Spinal cord (tissue), 10 donors: ENCODE measurements at places on chromosomes 2 and 18. TPM values are rescaled to one million over a fixed set of nuclear protein-coding genes. Genes with fewer than 3 reads are reported as not detected.

The STAT4 gene
- 2.5 TPM for total RNA-seq

DNA sequence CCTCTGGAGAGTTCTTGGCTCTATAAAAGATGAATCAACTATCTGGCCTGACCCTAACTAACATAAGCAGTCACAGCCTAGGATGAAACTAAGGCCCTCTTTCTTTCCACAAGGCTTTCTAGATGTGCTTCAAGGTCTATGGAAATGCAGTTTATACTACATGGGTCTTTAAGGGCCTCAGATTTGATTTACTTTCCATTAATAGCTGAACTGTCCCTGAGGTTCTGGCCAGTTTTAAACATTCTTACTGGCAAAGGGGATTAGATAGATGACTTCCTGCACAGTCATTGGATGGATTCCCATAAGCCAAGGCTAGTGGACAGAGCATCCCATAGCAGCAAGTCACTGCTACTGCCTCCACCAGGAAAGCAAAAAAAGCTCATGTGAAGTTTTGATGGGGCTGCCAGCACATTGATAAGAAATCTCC, 38.1 kb upstream of the LCLAT1 start:
- H3K36me3 ChIP-seq = no peaks in the 10 kb centered on the region
- no peak for DNase-seq
- no peak overlapping the region for H3K27ac ChIP-seq
- no peaks in the 10 kb centered on the region for H3K27me3 ChIP-seq
- peaks cover 15% of the 10 kb centered on the region for H3K4me1 ChIP-seq

The DYNAP gene
- not detected for total RNA-seq

The DTNA gene
- 90.4 TPM for total RNA-seq

GRCh38 chr2:68512966-68513365, 45.6 kb downstream of the APLF start:
- DNase-seq = no peak
- no peaks in the 10 kb centered on the region for H3K4me1 ChIP-seq
- H3K27ac ChIP-seq = no peak overlapping the region
- H3K36me3 ChIP-seq = no peaks in the 10 kb centered on the region

GRCh38 chr2:207956771-207957170, 68.6 kb downstream of the PLEKHM3 start:
- no peak for DNase-seq
- no peak overlapping the region for H3K27ac ChIP-seq
- H3K4me1 ChIP-seq = no peaks in the 10 kb centered on the region
- no peak overlapping the region for H3K4me3 ChIP-seq
- H3K27me3 ChIP-seq = no peaks in the 10 kb centered on the region

The SPDYA gene
- total RNA-seq = 1.5 TPM

GRCh38 chr2:46857871-46858701, 57.5 kb downstream of the MCFD2 start:
- H3K4me1 ChIP-seq = peaks cover 6% of the 10 kb centered on the region
- H3K4me3 ChIP-seq = no peak overlapping the region
- H3K27me3 ChIP-seq = peaks cover 2% of the 10 kb centered on the region
- no peak for DNase-seq
- no peaks in the 10 kb centered on the region for H3K36me3 ChIP-seq

DNA sequence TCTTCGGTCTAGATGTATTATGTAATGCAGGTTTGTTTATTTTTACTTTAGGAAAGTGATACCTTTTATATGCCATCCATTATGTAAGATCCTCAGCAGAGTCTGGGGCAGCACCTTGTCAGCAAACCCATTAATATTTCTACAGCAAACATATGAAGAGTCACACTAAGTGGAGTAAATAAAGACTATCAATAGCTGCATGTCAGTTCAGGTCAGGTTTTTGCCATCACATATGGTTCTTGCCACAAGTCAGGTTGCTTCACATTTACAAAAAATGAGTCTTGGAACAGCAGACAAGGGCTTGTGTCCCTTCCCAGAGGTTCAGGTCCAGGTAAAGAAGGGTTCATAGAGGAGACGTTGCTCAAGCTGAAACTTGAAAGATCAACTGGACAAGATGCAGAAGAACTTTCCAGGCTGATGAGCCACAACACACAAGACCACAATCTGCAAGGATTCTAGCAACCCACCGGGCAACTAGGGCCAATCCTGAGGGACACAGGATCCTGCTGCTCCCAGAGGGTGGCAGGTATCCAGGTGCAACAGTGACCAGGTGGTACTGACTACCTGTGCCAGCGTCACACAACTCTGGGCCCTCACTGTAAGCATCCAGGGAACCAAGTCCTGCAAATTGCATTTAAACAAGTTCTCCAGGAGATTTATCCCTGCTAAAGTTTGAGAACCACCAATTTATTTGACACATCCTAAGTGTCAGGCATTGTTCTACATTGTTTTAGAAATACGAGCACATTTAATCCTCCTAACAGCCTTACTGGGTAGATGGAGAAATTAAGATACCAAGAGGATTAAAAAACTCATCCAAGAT, 215.8 kb downstream of the ALPK2 start:
- no peak overlapping the region for H3K27ac ChIP-seq
- H3K4me1 ChIP-seq = peaks cover 13% of the 10 kb centered on the region
- H3K27me3 ChIP-seq = no peaks in the 10 kb centered on the region
- no peak overlapping the region for H3K4me3 ChIP-seq
- no peak for DNase-seq
- H3K36me3 ChIP-seq = peaks cover 2% of the 10 kb centered on the region

- H3K4me1 ChIP-seq = peaks cover 28% of the 10 kb centered on the region
- no peak overlapping the region for H3K27ac ChIP-seq
- DNase-seq = no peak
- H3K27me3 ChIP-seq = no peaks in the 10 kb centered on the region
- H3K4me3 ChIP-seq = no peak overlapping the region
Measured at GRCh38 chr2:62306751-62307468, 111.0 kb downstream of the B3GNT2 start.
